Tibial nerve (tissue), 4 donors: ENCODE measurements at places on chromosomes 2 and 18. TPM values are rescaled to one million over a fixed set of nuclear protein-coding genes. Genes with fewer than 3 reads are reported as not detected.

DNA sequence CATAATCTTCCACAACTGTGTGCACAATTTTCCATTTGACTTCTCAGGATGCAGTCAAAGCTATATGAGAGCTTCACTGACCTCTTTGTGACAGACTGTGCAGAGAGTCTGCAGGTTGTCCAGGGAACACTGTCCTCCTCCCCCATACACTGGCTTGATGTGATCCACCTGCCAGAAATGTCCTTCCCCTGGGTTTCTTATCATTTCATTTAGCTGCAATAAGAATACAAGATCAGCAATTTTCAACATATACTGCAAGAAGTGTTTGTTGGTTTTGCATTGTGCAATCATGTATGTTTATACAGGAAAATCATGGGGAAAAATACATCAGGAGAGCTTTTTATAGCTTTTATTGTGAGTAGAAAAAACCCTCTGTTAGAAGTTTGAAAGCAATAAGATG is 150.7 kb downstream of the RAB3GAP1 start:
- no peak for DNase-seq

DNA sequence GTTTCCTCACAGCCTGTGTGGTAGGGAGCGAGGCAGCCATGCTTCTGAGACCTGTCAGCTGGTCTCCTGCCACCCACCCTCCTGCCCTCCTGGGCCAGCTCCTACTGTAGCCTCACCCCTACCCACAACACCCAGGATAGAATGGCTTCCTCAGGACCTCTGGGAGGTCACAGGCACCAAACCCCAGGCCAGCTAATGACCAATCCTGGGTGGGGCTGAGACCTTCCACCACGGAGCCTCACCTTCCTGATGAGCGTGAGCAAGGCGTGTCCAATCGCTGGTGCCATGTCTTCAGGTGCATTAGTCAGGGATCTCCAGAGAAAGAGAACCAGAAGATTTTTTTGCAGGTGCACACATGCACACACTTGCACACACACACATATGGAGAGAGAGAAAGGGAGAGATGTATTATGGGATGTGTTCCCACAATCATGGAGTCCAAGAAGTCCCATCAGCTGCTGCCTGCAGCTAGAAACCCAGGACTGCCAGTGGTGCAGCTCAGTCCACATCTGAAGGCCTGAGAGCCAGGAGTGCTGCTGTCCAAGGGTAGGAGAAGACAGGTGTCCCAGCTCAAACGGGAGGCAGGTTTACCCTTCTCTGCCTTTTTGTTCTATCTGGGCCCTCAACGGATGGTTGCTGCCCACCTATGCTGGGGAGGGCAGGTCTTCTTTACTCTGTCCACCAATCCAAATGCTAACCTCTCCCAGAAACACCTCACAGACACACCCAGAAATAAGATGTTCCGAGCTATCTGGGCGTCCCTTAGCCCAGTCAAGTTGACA is 70.4 kb upstream of the HDAC4 start:
- no peak for DNase-seq

Gene REG3G
- total RNA-seq: not detected

- DNase-seq: no peak
Observed at GRCh38 chr18:10798727-10799550, 273.1 kb downstream of the NAPG start.

DNA sequence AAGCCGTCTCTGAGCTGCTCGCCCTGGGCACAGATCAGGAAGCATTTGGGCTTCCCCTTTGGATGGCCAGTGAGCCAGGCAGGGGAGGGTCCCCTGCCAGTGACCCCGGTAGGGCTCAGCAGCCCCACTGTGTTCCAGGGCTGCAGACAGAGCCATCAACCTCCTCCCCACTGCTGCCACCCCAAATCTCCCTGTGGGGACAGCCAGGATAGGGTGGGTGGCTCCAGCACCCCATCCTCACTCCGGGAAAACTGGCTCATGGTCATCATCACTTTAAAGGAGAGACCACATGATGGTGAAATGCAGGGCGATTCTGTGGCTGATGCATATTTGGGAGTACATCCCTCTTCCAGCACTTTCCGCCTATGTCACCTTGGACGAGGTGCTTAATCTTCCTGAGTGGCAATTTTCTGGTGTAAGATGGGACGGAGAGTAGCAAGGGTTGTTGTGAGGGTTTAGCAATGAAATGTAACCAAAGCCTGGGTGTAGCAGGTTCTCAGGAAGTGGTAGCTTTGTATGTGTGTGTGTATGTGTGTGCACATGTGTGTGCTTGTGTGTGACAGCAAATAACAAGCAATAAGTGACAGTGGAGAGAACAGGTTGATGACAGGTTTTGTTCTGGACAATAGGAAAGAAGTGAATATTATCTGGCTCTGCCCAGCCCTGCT is 61.8 kb downstream of the ACAA2 start:
- DNase-seq: no peak
